ENCODE measurements at places on chromosomes 11 and 22.

GRCh38 chr11:93633835-93634234 is 27.6 kb upstream of the CEP295 start:
- DNase-seq: no peak

DNA sequence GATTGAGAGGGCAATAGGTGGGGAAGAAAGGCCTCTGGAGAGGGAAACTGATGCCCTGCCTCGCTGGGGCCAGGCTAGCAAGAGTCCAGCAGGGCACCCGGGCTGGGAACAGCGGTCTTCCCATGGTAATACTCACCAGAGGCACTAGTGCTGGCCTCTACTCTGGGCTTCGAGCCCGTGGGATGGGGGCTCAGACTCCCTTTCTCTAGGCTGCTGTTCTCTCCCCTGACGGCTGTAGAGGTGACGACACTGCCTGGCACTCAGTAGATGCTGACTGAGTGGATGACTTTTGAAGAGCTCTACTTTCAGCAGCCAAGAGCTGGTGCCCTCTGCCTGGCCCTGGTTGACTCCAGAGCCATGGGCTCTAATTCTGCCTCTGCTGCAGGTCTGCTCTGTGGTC is 818 bp upstream of the C1QTNF4 start:
- DNase-seq: no peak

GRCh38 chr11:103993507-103993906 is 42.9 kb upstream of the DDI1 start:
- DNase-seq: no peak

- no peak for DNase-seq
Measured at GRCh38 chr11:133306019-133306418, 226.3 kb downstream of the OPCML start.

GRCh38 chr22:32539631-32540421 is 65.2 kb downstream of the FBXO7 start:
- DNase-seq: no peak

- peak; percentile 80 for DNase-seq
Measured at GRCh38 chr22:39545386-39546365, 13.1 kb upstream of the RPS19BP1 start.

DNA sequence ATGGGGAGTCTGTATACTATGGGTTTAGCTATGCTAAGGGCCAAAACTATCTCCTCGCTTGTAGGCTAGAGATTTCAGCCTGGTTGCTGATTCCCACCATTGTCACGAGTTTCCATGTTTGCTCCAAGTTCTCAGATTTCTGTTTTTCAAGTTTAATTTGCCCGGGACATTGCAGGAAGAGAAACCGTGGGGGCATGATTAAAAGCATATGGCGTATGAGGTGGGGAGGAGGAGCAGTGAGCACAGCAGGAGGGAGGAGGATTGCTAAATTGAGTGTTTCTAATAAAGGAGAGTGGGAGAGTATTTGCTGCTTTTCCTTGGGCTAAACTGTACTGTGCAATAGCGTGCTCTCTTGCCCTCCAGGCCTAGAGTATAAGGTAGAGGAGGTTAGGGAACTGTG is 558.4 kb downstream of the METTL15 start:
- DNase-seq: no peak

DNA sequence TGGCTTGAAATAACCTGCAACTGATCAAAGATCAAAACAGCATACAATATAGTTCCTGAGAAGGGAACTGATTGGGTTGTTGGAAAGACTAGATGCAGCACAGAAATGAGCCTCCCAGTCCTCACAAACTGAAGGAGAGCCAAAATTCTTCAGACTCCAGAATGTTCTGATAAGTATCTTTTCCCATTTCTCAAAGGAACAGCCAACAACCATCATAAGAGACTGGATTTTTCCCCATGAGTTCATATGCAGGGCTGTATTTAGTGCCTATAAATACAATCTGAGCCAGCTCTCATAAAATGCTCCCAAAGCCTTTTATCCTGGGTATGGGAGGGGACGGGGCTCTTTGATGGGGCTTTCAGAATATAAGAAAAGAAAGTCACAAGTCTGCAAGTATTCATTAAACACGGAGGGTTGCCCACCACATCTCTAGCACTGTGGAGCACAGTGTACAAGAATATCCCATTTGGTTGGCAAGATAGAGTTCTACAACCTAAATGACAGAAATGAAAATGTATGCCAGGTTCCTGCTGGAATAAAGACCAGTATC is 50.7 kb upstream of the LYVE1 start:
- no peak for DNase-seq

GRCh38 chr11:24155792-24156191 is 341.1 kb upstream of the LUZP2 start:
- no peak for DNase-seq

DNA sequence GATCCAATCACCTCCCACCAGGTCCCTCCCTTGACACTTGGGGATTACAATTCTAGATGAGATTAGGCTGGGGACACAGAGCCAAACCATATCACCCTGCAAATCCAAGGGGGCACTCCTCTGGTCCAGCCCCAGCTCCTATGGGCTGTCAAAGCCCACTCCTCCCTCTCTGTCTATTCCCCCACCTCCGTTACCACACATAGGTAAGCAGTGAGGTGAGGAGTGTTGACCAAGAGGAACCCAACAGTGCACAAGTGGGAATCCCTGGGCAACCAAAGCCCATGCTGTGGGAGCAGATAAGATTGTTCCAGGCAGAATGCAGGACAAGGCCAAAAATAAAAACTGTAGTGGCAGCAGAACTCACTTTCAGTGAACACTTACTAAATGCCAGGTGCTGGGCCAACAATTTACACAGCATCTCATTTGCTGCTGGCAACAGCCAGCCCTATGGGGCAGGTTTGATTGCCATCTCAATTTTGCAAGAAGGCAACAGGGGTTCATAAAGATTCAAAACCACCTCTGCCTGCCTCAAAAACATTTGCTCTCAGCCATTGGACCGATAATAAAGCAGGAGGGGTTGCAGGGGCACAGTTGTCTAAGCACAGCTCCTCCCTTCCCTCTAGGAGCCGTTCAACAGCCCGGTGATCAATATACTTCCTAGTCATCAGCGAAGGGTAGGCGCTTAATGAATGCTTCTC is 8.9 kb downstream of the SDF2L1 start:
- DNase-seq: no peak

GRCh38 chr22:19598054-19598855 is 74.0 kb upstream of the CLDN5 start:
- DNase-seq: peak; percentile 34

- DNase-seq: no peak
Measured at GRCh38 chr11:85407648-85408047, 219.5 kb downstream of the DLG2 start.

GRCh38 chr22:38645430-38645829 is 10.8 kb downstream of the FAM227A start:
- DNase-seq: no peak

- no peak for DNase-seq
Measured at GRCh38 chr11:117750357-117750756, 46.7 kb downstream of the DSCAML1 start.

All from activated CD4-positive, alpha-beta T cell treated with anti-CD3 and anti-CD28 coated beads for 48 hours (primary cell).